Chondrocyte (in vitro differentiated cells): ENCODE measurements at places on chromosomes 5 and 9.

DNA sequence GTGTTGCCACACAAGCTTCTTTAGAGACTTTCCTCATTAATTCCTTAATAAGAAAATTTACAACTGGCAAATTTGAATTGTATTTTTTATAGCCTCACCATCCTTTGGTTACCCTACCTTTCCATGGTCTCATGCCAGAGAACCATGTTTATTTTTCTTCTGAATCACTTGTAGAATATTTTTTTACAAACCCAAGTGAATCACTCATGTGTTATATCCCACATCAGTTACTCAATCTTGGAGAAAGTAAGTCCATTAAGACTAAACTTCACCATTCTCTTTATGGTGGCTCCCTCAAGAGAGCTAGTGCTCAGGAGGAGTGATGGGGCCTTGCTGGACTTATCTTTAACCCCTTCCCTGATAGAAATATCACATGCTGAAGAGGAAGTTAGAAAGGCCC is 128.9 kb downstream of the SUSD1 start:
- no peak for DNase-seq

GRCh38 chr5:40052808-40053207 is 626.9 kb upstream of the PTGER4 start:
- no peak for DNase-seq

GRCh38 chr5:65722575-65723403 is 784 bp downstream of the NLN start:
- DNase-seq = no peak

GRCh38 chr5:110256298-110256697 is 470.2 kb downstream of the TMEM232 start:
- DNase-seq = no peak

GRCh38 chr5:56161439-56161823 is 71.7 kb downstream of the ANKRD55 start:
- DNase-seq = no peak

GRCh38 chr9:130444565-130445221 is at the start of gene ASS1:
Gene ASS1, plus strand, starts transcription at chr9:130444961. Its CDS starts 7,268 bp downstream, at chr9:130452229.
- no peak for DNase-seq

DNA sequence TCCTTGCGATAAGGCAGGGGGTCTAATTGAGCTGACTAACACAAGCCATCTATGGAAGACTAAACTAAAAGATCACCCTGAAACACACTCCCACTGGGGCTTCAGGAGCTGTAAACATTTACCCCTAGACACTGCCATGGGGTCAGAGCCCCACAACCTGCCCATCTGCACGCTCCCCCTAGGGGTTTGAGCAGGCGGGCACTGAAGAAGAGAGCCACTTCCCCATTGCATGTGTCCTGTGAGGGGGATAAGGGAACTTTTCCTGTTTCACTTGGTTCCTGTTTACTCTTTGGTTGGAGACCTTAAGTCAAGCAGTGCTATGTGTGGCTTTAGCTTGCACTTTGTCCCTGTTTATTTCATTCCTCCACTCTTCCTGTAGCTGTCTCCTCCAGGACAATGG is 1929.5 kb upstream of the CDH9 start:
- DNase-seq = no peak

GRCh38 chr5:146390469-146390868 is 51.8 kb downstream of the POU4F3 start:
- DNase-seq = no peak

GRCh38 chr9:37511016-37512010 is 25.6 kb downstream of the POLR1E start:
- DNase-seq = peak; percentile 72

- no peak for DNase-seq
Measured at GRCh38 chr5:62376064-62376463, 27.6 kb downstream of the DIMT1 start.

DNA sequence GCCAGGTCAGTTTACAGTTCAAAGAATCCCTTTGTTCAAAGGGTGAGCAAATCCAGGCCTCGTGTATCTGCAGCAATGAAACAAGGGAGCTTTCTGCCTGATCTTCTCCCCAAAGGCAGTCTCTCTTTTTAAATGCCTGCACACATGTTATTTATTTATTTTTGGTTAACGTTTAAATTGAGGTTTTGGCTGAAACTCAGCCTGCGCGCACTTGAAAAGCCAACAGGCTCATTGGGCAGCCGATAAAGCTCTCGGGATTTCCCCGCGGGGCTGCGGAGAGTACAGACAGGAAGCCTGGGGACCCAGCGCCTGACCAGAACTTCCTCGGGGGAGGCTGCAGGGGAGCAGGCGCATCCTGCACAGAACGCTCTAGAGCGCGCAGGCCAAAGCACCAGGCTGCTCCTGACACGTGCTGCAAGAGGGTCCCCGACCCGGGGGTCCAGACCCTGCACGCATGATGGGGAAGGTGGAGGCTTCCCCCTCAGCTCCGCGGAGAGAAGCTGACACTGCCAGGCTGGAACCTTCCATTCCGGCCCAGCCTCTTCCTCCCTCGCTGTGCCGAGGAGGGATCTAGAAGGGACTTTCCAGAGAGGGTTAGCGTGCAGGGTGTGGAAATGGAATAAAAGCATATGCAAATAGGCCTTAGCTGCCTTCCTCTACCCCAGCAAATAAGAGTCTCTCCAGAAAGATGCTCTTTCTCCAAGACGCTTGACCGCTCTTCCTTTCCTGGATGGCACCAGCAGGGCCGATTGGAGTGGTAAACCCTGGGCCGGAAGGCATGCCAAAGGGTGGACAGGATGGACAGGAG is 46.1 kb downstream of the PTTG1 start:
- no peak for DNase-seq

DNA sequence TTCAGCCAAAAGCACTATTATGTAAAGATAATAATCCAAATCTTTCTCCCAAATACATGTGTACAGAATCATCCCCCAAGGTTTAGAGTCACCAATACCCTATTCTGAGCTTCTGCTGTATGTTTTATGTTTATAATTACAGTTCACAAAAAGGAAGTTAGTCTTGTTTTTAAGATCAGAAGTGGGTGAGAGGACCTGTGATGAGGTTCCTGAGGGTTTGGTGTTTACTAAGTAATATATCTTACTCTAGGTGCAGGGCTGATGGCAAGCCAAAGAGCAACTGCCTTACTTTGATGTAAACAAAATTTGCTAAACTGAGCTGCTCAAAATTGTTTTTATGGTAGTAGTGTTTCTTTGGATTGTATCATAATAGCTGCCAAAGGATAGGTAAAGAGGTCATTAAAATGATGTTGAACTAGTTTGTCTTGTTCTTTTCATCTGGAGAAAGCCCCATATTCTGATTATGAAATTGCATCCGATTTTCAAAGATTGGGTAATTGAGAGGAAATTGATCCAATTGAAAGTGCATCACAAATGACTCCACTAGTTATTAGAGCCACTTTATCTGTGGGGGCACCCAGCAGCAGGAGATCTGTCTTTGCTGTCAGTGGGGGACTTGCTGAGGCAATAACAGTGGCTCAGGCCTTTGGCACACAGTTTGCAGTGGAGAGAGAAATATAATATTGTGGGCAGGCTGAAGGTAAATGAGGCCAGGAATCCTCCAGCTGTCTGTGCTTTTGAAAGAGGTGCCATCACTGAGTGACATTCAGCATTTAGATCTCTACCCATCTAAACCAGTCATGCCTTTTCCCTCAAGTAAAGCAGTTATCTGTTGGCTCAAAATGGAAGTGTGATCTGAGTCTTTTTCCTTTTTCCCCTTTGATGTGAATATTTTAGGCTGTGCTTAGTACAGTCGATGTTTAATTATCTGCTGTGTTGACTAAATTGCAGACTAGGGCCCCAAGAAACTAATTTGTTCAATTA is 14.1 kb downstream of the TRIM32 start:
- DNase-seq = no peak

- DNase-seq = no peak
Measured at GRCh38 chr9:21268347-21268657, 28.5 kb upstream of the IFNA14 start.

- DNase-seq = peak; percentile 97
Measured at GRCh38 chr9:129334105-129334935, 156.3 kb upstream of the IER5L start.

DNA sequence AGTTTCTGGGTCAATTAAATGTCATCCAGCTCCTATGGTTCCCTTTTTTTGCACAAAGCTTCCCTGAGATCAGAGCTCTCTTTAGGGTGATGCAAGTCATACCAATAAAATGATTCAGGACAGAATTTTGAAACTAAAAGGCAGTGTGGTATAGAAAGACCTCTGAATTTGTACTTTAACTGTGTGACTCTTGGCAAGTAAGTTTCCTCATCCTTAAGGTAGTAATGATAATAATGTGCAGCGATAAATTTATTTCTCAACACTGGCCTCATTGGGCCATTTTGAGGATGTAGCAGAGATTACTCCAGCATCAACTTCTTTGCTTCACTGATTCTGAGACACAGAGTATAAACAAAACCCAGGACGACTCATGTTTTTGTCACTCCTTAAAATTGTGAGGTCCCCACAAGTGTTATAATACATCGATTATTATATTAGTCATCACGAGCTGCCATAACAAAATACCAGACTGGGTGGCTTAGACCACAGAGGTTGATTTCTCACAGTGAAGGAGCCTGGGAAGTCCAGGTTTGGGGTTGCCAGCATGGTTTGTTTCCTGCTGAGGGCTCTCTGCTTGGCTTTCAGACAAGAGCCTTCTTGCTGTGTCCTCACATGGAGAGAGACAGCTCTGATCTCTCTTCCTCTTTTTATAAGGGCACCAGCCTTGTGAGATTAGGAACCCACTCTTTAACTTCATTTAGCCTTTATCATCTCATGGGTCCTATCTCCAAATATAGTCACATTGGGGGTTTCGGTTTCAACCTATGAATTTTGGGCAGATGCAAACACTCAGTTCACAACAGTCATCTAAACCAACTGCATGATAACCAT is 293.0 kb downstream of the ZNF608 start:
- no peak for DNase-seq

DNA sequence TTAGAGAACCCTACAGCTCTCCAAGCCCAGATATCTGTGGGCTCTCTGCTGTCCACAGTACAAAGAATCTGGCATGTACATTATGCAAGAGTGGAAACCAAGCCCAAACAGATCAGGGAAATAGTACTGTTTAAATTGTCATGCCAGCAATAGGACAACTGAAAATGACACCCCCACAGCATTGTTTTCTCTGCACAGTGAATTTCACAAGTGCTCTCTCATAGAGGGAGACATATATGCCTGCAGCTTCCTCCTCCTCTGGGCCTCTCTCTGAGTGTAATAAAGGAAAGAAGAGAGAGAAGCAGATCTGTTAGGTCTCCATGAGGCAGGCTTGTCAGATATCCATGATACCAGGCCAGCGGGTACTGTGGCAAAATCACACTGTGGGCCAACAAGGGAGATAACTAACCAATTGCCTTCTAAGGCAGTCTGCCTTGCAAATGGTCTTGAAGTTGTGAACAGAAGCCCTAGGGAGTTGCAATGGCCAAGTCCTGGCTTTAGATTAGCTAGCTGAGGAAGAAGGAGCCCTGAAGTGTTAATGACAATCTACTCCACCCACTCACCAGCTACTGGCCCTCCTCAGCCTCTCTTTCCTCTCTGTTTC is 54.4 kb upstream of the JMY start:
- DNase-seq = no peak

DNA sequence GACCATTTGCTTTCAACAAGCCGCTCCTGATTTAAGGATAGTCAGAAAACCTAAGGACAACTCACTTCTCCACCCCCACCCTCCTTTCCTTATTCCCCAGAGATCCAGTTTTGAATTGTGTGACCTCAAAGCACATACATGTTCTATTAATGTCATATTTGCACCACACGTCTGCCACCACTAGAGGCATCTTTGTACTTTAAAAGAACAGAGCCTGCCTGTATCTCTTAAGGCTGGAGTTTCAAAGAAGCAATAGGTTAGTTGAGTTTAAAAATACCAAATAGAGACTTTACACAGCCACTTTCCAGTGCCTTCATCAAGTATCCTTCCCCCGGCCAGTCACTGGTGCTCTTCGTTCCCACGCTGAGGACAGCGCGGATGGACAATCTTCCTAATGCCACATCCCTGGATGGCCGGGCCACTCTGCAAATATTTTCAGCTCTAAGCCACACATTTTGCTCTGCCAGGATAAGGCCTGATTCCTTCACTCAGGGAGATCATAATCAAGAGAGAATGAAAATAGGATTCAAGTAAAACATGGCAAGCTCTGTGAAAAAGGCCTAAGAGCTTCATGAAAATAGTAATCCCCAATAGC is 146.3 kb downstream of the SNCAIP start:
- DNase-seq = no peak

DNA sequence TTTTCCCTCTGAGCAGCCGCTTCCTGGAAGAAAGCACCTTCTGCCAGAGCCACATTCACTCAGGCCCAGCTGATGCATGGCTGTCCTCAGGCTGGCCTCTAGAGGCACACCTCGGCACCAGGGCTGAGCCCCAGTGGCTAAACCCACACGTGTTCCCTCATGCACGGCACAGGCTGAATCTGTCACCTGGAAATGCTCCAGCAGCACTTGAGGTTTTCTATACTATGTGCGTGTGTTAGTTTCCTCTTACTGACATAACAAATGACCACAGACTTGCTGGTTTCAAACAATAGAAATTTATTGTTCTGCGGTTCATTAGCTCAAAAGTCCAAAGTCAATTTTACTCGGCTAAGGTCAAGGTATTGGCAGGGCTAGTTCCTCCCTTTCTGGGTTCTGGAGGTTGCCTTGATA is 141.4 kb downstream of the LRRC70 start:
- DNase-seq = no peak

- DNase-seq = no peak
Measured at GRCh38 chr9:22215521-22215920, 206.4 kb upstream of the CDKN2B start.

DNA sequence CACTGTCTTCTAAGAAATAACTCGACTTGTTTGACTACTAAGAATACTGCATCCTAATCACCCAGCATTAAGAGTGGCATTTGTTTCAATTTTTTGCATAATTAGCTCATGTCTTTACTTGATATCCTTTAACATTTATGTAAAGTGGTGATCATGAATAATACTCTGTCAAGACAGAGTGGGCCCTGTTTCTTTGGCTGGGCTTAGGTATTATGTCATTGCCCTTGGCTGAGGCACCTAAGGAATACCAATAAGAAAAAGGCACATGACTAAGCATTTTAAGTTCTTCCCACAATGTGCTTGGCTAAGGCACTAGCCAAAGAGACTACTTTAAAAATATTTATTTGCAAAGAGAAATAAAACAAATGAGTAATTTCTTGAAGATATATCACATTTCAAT is 308.1 kb downstream of the CTNND2 start:
- no peak for DNase-seq

- DNase-seq = no peak
Measured at GRCh38 chr5:87776785-87777184, 364.1 kb upstream of the CCNH start.
